ENCODE measurements at places on chromosomes 12 and 14.
A peak's percentile ranks its signal among the peaks of the same experiment; 100 is the strongest.

DNA sequence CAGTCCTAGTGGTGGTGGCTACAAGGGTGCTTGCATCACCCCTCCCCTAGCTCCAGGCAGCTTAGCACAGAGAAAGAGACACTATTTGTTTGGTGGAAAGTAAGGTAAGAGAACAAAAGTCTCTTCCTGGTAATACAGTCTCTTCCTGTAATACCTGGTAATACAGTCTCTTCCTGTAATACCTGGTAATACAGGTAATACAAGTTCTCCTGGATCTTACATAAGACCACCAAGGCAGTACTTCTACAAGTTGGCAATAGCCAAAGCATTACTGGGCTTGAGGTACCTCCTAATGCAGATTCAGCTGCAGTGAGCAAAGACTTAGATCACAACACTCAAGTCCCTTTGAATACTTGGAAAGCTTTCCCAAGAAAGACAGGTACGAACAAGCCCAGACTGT is 77.0 kb downstream of the CATSPERB start:
- DNase-seq, result no peak

DNA sequence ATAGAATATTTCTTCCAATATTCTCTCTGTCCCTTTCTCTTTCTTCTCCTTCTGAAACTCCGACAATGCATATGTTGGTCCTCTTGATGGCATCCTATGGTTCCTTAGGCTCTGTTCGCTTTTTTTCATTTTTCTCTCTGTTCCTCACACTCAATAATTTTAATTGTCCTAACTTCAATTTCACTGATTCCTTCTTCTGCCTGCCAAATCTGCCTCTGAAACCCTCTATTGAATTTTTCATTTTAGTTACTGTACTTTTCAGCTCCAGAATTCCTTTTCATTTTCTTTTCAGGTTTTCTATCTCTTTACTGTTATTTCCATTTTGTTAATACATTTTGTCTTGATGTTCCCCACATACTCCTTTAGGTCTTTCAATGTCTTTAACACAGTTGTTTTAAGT is 67.0 kb upstream of the TTC7B start:
- DNase-seq, result no peak

DNA sequence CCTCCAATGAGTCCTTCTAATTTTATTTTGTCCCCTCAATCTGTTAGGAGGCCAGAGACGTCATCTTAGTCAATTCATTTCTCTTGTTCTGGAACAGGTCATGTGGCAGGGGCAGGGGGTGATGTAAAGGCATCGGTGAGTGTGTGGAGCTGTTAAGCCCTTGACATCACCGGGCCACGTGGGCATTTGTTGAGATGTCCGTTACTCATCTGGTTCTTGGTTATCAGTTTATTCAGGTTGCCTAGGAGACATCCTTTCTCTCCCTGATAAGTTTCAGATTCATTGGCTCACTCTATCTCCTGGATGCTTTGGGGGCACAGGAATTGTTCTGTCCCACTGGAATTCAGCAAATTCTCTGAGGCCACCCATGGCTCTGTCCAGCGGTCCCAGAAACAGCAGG is 33.6 kb upstream of the SEL1L start:
- DNase-seq, result no peak

DNA sequence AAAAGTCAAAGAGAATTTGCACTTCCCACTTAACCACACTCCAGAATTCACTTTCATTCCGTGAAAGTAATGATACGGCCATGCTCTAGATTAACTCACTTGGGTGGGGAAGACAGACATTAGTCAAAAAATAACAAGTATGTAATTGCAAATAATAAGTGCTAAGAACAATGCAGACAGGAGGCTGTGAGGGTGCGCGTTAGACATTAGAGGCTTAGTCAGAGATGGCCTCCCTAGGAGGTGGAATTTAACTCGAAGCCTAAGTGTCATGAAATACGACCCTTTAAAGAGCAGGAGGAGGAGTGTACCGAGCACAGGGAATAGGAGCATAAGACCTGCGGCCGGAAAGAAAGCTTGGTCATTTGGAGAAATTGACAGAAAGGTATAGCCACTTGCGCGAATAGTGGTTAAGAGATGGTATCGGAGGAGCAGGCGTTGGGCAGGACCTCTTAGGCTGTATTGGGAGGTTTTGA is 628 bp downstream of the SNRPF start:
- peak; percentile 35 for DNase-seq

DNA sequence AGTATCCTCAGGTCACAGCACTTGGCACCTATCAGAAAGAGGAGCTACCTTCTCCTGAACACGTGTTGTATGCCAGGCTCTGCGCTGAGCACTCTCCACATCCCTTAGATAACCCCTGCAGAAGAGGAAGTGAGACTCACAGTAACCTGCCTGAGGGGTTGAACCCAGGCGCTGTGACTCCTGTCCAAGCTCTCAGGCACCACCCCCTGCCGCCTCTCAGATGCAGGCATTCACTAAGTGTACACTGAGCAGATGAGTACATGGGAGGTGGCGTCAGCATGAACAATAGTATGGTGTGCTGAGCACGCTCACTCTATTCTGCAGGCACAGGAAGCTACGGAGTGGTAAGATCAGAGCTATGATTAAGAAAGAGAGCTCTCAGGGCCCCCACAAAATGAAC is 21.0 kb upstream of the RIC8B start:
- DNase-seq, result no peak

GRCh38 chr14:91223028-91223783 is 21.3 kb downstream of the GPR68 start:
- DNase-seq, result no peak

DNA sequence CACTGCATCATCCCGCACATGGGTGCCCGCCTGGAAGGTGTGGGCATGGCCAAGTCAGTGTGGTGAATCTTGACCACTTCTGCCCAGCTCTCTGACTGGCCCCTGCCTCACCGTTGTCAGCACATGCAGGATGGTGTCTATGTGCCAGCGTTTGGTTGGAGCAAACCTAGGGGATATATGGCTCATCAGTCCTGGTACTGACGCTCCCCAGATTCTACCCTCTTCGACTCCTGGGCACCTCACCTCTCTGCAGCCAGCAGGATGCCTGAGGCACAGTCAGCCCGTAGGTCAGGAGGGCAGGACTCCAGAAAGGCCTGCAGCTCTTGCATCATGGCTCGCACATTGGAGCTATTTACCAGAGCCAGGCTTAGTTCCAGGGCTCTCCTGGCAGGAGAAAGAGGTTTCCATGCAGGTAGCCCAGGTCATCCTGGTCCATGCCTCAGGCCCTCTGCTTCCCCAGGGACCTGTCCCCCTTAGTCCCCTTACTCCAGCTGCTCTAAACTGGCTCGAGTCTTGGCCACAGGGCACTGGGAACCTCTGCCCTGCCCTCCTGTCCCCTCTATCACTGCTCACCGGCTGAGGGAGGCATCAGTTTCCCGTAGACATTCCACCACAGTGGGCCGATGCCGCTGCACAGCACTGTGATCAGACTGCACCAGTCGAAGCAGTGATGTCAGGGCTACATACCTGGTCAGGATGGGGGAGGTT is 4.0 kb downstream of the AP1G2 start:
- no peak for DNase-seq

DNA sequence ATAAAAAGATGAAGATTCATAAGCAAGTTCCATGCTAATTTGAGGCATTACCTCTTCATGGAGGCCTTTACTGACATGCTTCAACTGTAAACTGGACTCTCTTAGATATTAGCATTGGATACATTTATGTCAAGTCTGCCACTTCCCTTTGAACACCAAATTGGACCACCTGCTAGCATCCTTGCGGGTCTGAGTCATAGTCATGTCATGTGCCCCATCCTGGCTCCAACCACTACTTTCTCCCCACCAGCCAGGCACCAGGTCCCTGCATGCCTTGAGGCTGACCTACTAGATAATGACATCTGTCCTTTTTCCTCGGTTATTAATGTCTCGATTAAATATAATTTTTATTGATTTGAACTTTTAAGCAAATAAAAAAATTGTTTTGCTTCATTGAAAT is 32.9 kb upstream of the EEA1 start:
- DNase-seq, result no peak

DNA sequence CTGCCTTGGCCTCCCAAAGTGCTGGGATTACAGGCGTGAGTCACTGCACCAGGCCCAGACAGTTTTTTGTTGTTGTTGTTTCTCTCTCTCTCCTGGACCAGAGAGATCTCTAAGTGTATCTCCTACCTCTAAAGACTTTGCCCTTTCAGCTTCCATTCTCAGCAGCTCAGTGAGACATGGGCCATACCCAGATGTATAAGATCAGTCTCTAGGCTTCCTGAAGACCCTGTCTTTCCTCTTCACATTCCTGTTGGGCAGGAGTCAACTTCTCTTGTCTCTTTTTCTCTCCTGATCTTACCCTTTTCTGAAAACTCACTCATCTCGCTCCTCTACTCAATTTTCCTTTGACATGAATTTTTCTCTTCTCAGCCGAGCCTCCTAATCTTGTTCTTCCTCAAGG is 42.0 kb downstream of the KCNK13 start:
- DNase-seq, result no peak

GRCh38 chr14:25396128-25396527 is 346.2 kb upstream of the STXBP6 start:
- DNase-seq, result no peak

GRCh38 chr14:99212199-99212598 is 59.8 kb downstream of the BCL11B start:
- DNase-seq, result no peak

- no peak for DNase-seq
Measured at GRCh38 chr12:131065279-131065678, 111.6 kb downstream of the ADGRD1 start.

- DNase-seq, result no peak
Measured at GRCh38 chr14:22557846-22558220, 31.2 kb downstream of the DAD1 start.

DNA sequence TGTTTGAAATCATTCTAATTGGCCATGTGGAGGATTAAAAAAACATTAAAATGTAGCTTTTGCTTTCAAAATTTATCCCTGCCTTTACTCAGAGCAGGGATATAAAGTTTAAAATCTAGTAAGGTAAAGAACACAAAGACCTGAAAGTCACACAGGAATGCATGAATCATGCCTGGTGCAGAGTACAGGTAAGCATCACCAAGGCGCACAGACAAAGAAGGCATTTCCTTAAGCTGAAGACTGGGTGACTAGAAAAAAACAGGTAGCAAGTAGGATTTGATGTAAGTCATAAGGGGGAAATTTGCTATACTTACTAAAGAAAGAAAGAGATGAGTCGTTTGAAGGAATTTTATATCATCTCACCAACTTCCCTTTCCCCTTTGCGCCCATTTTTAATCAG is 405.6 kb downstream of the GXYLT1 start:
- DNase-seq, result no peak

- DNase-seq, result no peak
Measured at GRCh38 chr12:113368331-113368730, 9.9 kb downstream of the PLBD2 start.

DNA sequence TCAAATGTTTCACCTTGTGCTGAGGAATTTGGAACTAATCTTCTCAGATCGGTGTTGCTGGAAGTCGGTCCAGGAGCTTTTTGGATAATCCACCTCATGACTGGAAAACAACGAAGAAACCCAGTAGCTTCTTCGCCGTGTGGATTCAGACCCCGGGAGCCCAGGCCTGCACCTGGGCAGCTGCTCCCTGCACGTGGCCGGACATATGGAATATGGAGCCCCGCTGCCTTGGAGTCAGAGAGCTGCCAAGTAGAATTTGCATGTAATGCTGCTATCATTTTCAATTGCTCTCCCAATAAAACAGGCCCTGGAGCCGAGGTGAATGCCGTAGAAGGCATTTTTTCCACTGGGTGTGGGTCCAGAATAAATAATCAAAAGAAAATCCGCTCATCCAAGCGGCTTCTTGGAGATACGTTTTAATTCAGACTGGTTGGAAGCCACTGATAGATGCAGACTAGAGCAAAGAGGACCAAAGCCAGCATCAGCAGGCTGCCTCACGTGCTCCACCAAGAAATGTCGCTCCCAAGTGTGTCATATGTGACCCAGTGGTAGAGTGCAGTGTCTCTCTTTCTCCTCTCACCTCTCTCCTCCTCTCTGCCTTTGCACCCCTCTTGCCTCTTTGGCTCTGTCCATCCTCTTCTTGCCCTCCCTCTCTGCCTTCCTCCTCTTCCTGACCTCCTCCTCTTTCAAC is 115.3 kb downstream of the ZNF664 start:
- DNase-seq, result no peak

GRCh38 chr12:13630354-13630753 is 351.0 kb downstream of the GRIN2B start:
- no peak for DNase-seq

DNA sequence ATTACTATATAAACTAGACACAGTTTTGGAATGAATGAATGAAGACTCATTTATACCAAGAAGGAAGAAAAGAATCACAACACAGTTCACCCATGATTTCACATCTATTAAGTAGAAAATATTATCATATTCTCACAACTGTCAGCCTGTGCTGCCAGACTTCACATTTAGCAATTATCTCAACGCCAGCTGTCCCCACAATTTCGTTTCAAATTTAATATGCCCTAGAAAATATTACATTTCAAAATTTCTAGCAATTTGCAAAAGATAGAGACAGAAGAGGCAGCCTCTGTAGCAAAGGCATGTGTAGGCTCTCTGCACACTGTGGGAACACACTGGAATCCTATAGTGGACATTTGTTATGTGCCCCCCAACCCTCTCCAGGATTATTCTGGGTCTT is 83.6 kb downstream of the ANKS1B start:
- no peak for DNase-seq

- no peak for DNase-seq
Measured at GRCh38 chr12:108568338-108569154, 6.2 kb downstream of the ISCU start.

DNA sequence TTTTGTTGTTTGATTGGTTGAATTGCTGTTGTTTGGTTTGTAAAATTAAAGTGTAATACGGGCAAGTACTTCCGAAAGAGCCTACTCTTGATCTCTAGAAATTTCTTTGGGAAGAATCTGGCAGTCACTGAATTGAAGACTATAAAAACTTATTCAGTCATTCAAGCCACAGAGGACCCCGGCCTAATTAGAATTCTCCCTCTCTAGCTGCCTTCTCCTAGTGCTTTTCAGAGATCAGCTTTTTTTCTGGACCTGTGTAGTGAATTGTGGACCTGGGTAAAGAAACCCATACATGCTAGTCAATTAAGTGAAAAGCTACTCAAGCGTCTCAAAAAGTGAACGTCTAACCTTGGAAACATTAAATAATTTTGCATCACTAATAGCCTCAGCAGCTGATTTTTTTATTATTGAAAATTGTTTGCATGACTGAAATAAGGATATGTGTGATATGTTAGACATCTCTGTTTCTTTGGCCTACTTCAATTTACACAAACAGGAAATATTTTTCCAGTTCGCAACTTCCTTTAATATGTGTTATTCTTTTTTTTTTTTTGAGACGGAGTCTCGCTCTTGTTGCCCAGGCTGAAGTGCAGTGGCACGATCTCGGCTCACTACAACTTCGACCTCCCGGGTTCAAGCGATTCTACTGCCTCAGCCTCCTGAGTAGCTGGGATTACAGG is 27.2 kb downstream of the EFCAB11 start:
- DNase-seq, result no peak

GRCh38 chr12:4311776-4312175 is 9.2 kb upstream of the TIGAR start:
- DNase-seq, result no peak

All from renal cortex interstitium (tissue), 15 donors.